Effector memory CD4-positive, alpha-beta T cell (primary cell): ENCODE measurements at places on chromosomes 2 and 18.

DNA sequence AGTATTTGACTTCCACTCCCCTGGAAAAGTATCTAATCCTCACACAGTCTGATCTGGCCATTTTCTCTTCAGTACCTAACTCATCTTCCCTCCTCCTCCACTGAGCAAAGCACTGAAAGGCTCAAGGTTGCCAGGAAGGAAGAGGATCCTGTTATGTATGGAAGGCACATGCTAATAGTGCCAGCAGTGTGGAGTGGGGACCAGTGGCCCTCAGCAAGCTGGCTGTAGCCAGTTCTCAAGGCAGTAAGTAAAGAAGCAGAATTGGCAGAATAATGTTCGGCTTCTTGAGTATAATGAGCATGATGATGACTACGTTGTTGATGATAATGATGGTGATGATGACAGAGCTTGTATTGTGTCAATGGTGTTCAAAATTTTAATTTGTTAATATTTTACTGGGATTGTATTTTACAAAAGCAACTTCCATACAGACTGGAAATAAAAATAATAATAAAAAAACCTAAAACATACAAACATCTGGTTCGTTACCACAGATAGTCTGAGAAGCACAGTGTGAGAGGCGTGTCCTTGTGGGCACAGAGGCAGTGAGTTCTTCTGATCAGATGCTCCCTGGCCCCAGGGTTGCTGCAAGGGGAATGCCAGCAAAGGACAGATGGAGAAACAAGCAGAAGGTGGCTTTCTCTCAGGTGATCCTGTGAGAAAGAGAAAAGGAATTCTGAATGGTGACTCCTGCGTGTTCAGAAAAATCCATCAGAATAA lies 528.8 kb downstream of the CMPK2 start:
- no peaks in the 10 kb centered on the region for H3K27me3 ChIP-seq
- no peak overlapping the region for H3K4me3 ChIP-seq
- H3K4me1 ChIP-seq: no peaks in the 10 kb centered on the region
- no peak for DNase-seq
- no peaks in the 10 kb centered on the region for H3K36me3 ChIP-seq

GRCh38 chr2:15038366-15039364 lies 406.1 kb downstream of the LRATD1 start:
- H3K4me1 ChIP-seq: no peaks in the 10 kb centered on the region
- no peaks in the 10 kb centered on the region for H3K27me3 ChIP-seq
- no peak overlapping the region for H3K4me3 ChIP-seq
- DNase-seq: no peak
- H3K36me3 ChIP-seq: no peaks in the 10 kb centered on the region

GRCh38 chr2:202545523-202545922 lies 89.2 kb upstream of the FAM117B start:
- H3K4me1 ChIP-seq: no peaks in the 10 kb centered on the region
- no peaks in the 10 kb centered on the region for H3K36me3 ChIP-seq
- H3K27me3 ChIP-seq: no peaks in the 10 kb centered on the region
- no peak overlapping the region for H3K27ac ChIP-seq

- no peak for DNase-seq
- peaks cover 54% of the 10 kb centered on the region for H3K4me1 ChIP-seq
- H3K36me3 ChIP-seq: no peaks in the 10 kb centered on the region
- no peaks in the 10 kb centered on the region for H3K27me3 ChIP-seq
Measured at GRCh38 chr2:42098571-42099437, 51.0 kb downstream of the PKDCC start.

DNA sequence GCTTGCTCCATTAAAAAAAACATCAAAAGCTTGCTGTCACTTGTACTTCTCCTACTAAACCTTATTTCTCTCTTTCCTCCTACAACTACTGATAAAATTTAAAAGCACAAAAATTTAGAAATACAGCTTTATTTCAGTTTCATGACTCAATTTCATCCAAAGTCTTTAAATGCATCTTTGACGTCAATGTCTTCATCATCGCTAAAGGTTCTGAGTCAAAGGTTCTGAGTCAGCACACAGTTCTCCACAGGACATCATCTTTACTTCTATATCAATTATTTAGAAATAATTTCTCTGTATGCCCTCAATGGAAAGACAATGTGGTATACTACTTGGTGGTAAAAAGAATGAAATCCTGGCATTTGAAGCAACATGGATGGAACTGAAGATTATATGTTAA lies 163.9 kb upstream of the DNMT3A start:
- H3K4me1 ChIP-seq: no peaks in the 10 kb centered on the region
- no peak for DNase-seq
- no peaks in the 10 kb centered on the region for H3K36me3 ChIP-seq

- no peaks in the 10 kb centered on the region for H3K27me3 ChIP-seq
- no peak for DNase-seq
- H3K36me3 ChIP-seq: no peaks in the 10 kb centered on the region
- no peak overlapping the region for H3K27ac ChIP-seq
Measured at GRCh38 chr2:207491956-207492355, 37.8 kb upstream of the CREB1 start.

GRCh38 chr2:238306672-238306998 lies 13.7 kb upstream of the TRAF3IP1 start:
- no peaks in the 10 kb centered on the region for H3K27me3 ChIP-seq
- H3K4me3 ChIP-seq: no peak overlapping the region
- H3K36me3 ChIP-seq: no peaks in the 10 kb centered on the region
- no peak for DNase-seq
- H3K4me1 ChIP-seq: no peaks in the 10 kb centered on the region
